Thyroid gland (tissue), 4 donors: ENCODE measurements at places on chromosomes 4 and X. TPM values are rescaled to one million over a fixed set of nuclear protein-coding genes. Genes with fewer than 3 reads are reported as not detected.

DNA sequence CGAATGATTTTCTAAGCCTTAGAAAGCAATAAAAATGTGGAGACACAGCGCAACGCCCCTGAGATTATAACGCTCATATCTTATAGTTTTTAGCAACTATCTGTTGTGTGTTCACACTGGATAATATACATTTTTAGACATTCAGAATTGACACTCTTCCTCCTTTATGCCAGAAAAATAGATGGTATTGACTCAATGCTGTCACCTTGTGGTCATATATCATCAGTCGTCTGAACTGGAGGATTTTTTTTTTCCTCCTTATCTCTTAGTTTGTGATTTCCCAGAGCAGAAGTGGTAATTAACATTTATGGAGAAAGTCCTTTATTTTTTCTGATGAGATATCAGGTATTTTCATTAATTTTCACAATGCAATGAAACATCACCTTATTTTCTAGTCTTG, 759.6 kb downstream of the RAB28 start:
- no peak overlapping the region for H3K4me3 ChIP-seq
- H3K4me1 ChIP-seq, result no peaks in the 10 kb centered on the region
- no peaks in the 10 kb centered on the region for H3K27me3 ChIP-seq
- DNase-seq, result no peak
- H3K27ac ChIP-seq, result no peak overlapping the region
- H3K36me3 ChIP-seq, result no peaks in the 10 kb centered on the region

The USP51 gene
- total RNA-seq, result 5.5 TPM

The GAGE12F gene
- not detected for total RNA-seq

The GATA1 gene
- total RNA-seq, result not detected

- no peaks in the 10 kb centered on the region for H3K27me3 ChIP-seq
- H3K27ac ChIP-seq, result no peak overlapping the region
- no peaks in the 10 kb centered on the region for H3K36me3 ChIP-seq
- H3K4me3 ChIP-seq, result no peak overlapping the region
- DNase-seq, result no peak
- H3K4me1 ChIP-seq, result no peaks in the 10 kb centered on the region
These were observed 967.2 kb downstream of the RPA4 start for GRCh38 chrX:97850911-97851310.
